GM23338 (cell line): ENCODE measurements at places on chromosomes 6 and 20. TPM values are rescaled to one million over a fixed set of nuclear protein-coding genes. Genes with fewer than 3 reads are reported as not detected.
A peak's percentile ranks its signal among the peaks of the same experiment; 100 is the strongest.

DNA sequence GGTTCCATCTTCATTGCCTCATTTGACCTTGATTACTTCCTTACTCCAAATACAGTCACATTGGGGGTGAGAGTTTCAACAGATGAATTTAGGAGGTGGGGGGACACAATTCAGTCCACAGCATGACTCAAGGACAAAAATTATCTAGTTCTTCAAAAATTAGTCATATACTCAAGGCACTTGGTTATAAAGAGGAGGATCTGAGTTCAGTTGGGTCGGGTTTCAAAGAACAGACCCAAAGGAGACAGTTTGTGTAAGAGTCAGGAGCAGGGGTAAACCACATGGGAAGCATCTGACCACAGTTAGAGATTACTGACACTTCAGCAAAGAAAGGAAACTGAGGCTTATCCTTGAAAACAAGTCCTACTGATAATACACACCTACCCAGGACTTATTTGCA, 138.0 kb downstream of the TBC1D7 start:
- DNase-seq = no peak

The CD24 gene
- polyA plus RNA-seq = 1,325 and 1,373 TPM in 2 replicates

The AFDN gene
- 66.9 and 78.4 TPM in 2 replicates for polyA plus RNA-seq

- no peak for DNase-seq
Observed at GRCh38 chr6:82554666-82555065, 191.0 kb downstream of the TPBG start.

DNA sequence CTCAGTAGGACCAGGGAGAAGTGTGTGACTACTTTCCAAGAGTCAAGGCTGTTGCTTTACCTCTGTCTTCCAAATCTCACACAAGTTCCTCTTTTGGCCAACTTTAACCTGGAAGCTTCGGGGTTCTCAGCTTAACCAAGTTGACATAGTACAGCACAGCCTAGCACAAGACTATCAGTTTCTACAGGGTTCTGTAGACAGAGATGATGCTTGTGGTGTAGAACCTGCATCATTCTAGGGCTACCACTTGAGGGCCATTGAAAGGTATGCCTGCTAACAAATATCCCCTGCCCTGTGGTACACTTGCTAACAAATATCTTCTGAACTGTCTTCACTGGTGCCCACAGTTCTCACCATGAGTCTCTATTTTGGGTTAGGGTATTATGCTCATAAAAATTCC, 62.0 kb upstream of the MAP3K7 start:
- DNase-seq = no peak

DNA sequence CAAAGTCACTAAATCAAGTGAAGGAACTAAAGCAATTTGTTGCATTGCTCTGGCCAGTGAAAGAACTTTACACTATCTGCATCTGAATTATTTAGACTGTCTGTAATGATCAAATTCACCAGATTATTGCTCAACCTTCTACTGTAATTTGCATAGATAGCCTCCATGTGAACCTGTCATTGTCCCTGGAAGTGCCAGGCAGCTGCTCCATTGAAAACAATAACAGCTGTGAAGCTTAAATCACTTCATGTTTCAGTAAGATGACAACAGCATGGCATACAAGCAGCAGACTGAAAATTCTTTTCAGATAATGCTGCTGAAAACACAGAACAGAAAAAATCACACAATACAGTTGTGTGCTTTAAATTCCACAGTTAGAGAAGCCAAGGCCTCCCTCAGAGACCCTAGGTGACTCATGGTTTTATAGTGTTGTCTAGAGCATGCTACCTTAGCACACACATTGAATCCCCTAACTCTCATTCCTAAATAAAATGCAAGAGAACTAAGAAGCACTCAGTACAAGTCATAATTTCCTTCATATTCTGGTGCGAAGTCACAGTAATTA, 248.9 kb downstream of the TPBG start:
- no peak for DNase-seq

GRCh38 chr6:158514176-158514575, 45.7 kb upstream of the TMEM181 start:
- DNase-seq = no peak

DNA sequence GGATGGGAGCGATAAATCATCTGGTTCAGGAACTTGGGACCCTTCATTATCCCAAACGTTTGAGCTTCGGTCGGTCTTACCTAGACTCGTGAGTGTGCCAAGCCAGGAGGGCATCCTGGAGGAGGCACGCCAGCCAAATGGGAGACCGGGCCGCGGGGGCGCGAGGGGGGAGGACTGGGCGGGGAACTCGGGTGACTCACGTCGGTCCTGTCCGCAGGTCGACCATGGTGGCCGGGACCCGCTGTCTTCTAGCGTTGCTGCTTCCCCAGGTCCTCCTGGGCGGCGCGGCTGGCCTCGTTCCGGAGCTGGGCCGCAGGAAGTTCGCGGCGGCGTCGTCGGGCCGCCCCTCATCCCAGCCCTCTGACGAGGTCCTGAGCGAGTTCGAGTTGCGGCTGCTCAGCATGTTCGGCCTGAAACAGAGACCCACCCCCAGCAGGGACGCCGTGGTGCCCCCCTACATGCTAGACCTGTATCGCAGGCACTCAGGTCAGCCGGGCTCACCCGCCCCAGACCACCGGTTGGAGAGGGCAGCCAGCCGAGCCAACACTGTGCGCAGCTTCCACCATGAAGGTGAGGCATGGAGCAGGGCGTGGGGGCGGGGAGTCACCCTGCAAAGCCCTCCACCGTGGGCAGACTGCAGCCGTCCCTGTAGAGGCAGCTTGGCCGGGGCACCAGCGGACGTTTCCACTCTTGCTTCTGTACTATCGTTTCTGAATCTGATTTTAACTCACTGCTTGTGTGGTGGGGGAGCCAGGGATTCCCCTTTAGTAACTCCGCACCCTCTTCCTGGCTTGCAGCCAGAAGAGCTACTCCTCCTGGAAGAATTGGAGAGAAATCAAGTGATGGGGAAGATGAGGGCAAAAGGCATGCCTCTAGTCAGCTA, 2.7 kb downstream of the BMP2 start:
- DNase-seq = peak; percentile 63

DNA sequence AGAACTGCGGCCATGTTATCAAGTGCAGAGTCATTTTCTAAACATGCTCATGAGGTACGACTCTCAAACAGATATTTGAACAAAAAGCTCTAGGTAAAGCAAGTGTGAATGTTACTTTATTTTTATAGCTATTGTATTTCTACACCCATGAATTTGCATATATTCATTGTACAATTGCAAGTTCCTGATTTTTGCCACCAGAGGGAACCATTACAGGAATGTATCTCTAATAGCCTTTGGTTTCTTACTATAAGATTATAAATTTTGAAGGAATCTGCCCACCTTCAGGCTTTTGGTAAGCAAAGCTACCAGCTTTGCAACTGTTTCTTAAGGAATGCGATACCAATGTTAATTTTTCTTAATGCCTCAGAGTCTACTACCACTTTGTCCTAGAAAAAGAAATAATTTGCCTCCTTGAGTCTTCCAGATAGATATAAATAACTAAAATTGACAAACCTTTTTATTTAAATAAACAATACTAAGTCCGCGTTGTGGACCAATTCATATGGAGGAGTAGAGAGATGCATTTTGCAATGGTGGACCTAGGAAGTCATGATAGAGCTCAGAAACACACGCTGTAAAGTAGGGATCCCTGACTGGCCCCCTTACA, 125.4 kb upstream of the SAMD5 start:
- DNase-seq = peak; percentile 63

The TSPO2 gene
- polyA plus RNA-seq = 0.31 TPM in 1 of 2 replicates, not detected in the other

The MAS1 gene
- polyA plus RNA-seq = not detected in 2 replicates

DNA sequence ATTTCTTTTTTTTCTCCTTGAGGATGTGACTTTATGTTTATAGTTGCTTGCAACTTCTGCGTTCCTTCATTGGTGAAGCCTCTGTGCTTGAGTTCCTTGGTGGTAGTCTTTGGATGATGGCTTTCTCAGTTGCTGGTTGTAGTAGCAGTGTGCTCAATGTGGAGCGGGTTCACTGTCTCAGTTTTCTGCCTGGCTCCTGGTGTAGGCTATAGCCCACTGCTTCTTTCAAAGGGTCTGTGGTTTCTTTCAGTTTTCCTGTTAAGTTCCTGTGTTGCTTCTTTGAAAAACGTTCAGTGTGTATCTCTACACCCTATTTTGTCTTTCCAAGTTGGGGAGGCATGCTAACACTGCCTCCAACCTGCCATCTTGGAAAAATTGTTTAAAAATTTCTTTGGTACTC, 33.9 kb upstream of the ZBTB24 start:
- DNase-seq = no peak

- DNase-seq = peak; percentile 77
Observed at GRCh38 chr6:133568970-133569889, 319.7 kb upstream of the TCF21 start.

- DNase-seq = no peak
Observed at GRCh38 chr6:157106487-157106886, 216.8 kb downstream of the TMEM242 start.

GRCh38 chr6:31859923-31860322, 2.7 kb downstream of the NEU1 start:
- DNase-seq = no peak

The HRH3 gene
- 1.5 and 2.0 TPM in 2 replicates for polyA plus RNA-seq

GRCh38 chr20:37154684-37155298, 24.3 kb upstream of the RPN2 start:
- DNase-seq = no peak

DNA sequence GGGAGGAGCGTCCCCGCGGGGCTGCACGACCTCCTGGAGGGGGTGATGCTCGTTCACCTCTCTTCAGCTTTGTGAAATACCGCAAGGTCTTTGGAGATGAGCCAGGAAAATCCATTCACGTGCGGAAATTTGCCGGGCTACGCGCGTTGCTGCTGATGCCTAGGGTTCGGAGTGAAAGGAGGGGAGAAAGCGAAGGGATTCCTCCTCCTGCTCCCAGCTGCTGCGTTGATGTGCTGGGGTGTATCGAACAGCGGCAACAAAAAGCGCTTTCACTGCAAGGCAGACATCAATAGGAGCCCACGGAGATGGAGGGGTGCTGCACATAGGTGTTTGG, 391 bp upstream of the B3GAT2 start:
- DNase-seq = peak; percentile 48

DNA sequence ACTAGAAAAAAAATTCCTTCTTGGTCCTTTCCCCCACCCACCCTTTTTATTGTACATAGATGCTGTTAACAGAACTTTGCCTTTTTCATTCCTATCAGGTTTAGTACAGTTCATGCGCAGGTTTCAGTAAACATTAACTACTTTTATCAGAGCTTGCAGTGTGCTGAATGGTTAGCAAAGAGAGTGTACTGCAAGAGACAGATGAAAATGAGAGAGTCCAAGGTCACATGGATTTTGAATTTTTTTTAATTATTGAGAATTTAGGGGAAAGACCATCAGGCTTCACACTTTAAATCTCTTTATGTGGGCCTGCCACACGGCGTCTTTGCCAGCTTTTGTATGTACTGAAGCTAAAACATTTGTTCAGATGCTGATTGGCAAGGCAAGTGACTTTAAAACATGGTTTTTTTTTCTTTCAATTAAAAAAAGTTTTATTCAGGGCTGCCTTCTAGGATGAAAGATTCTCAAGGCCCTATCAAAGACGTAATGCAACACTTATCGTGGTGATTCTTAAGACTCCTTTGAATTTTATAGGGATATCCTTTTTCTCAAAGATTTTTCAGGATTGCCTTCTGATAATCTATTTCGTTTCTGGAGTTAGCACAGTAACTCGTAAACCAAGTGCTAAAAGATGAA, 32.2 kb downstream of the RREB1 start:
- no peak for DNase-seq

DNA sequence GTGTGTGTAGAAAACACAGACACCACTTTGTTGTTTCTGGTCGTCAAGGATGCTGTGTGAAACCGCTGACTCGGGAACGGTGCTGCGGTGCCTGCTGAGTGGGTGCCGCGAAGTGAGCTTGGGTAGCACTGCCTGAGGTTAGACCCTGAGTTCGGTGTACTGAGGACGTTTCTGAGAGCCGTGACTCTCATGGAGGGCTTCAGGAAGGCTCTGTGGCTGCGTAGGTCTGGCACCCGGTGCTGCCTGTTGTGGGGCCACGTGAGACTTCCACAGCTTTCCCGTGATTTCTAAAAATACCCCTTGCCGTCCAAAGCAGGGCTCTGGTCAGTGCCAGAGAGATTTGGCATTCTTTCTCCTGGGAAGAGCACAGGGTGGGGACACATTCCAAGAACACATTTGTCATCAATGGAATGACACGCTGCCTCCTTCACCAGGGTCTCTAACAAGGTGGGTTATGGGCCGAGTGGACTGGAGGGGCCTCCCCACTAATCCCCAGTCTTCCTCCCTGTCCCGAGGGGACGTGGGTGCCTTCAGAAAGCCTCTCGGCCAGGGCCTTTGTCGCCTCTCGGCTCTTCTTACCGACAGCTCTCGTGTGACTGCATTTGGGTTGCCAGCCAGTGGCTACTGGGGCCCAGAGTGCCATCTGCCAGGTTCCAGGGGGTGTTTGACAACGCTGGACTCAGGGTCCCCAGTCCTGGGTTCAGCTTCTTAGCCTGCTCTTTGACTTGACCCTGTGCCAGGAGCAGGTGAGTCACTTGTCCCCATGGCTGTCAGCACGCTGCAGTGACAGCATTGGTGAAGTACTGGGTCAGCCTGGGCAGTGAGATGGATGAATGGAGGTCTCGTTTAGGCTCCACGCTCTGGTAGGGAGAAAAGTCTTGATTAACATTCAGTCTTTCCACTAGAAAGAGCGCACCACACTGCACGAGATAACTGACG, 62.2 kb downstream of the SYNJ2 start:
- no peak for DNase-seq

- peak; percentile 29 for DNase-seq
Observed at GRCh38 chr6:29236060-29236459, 65.4 kb downstream of the OR2J2 start.

The DNMT3B gene
- 711 and 726 TPM in 2 replicates for polyA plus RNA-seq

The TGM3 gene
- polyA plus RNA-seq = 0.08 TPM in 1 of 2 replicates, not detected in the other
